DMS79 (cell line): ENCODE measurements at places on chromosomes 6 and 20.

DNA sequence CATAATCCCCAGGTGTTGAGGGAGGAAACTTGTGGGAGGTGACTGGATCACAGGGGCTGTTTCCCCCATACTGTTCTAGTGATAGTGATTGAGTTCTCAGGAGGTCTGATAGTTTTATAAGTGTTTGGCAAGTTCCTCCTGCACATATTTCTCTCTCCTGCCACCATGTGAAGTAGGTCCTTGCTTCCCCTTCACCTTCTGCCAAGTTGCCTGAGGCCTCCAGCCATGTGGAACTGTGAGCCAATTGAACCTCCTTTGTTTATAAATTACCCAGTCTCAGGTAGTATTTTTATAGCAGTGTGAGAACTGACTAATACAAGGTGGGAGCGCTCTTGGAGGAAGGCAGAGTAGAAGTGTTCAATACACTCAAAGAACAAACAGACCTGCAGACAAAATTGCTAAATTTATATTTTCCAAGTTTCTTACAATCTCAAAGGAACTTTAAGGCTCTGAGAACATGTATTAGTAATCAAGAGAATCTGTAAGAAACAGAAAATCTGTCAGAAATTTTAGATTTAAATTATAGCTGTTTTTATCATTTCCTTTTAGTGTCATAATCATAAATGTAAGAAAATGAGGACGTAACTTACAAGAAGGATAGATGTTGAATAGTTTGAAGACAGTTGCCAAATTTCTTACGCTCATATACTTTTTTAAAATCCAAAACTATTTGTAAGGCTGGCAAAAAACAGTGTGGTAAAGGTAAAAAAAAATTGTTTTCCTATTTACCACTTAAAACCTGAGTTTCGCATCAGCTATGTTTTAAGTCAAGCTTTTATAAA is 77.7 kb downstream of the ASCC3 start:
- peak; percentile 84 for DNase-seq

GRCh38 chr20:60754856-60755255 is 497.2 kb upstream of the CDH4 start:
- no peak for DNase-seq

- DNase-seq: no peak
These were observed 73.9 kb downstream of the GFOD1 start for GRCh38 chr6:13413466-13413862.

GRCh38 chr6:167933290-167933689 is 64.2 kb upstream of the KIF25 start:
- no peak for DNase-seq

DNA sequence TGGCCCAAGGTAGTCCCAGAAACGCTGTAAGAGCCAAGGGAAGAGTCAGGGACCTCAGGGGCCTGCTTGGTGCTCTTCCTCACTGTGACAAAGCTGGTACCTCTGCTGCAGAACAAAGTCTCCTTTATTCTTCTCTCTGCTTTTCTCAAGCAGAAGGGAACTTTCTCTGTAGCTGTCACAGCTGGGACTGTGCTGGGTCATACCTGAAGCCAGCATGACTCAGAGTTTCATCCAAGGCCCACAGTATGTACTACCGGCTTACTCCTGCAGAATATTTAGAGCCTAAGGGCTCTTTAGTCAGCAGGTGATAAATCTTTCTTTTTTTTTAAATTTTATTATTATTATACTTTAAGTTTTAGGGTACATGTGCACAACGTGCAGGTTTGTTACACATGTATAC is 183.2 kb downstream of the TINAG start:
- no peak for DNase-seq

DNA sequence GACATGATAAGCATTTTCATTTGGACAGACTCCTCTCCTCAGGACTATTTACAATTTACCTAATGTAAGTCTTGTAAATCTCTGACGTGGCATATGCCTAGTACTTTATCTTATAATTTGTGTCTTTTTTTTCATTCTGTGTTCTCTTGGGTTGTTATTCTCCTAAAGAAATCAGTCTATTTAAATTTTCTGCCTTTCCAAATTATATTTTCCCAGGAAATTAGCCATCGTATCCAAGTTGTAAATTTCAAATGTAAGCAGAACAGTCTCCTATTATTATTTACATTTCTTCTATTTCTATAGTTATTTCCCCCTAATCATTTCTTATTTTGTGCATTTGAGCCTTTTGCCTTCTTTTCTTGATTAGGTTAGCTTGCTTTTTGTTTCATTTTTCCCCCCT is 17.5 kb upstream of the BCAS4 start:
- DNase-seq: no peak
